ENCODE measurements at places on chromosomes 16 and 17. TPM values are rescaled to one million over a fixed set of nuclear protein-coding genes. Genes with fewer than 3 reads are reported as not detected.

DNA sequence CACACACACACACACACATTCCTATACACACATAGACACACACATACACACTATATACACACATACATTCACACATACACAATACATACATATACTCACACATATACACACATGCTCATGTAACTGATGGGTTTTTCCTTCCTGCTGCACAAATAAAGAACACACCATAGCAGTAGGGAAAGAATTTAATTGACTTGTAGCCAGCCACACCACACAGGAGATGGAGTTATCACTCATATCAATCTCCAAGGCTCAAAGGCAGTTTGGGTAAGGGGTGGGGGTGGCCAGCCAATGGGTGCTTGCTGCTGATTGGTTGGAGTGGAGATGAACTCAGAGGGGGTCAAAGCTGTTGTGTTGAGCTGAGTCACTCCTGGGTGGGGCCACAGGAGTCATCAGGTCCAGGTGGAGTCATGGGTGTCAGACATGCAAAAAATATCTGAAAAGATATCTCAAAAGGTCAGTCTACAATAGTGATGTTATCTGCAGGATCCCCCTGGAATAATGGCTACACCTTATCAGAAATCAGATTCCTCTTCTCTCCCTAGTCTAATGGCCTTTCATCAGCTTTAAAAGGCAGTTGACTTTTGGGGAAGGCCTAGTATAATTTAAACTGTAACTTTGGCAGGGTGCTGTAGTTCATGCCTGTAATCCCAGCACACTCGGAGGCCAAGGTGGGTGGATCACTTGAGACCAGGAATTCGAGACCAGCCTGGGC lies 46.1 kb downstream of the WSB1 start:
- H3K36me3 ChIP-seq, result no peaks in the 10 kb centered on the region
- DNase-seq, result no peak
- H3K27ac ChIP-seq, result no peak overlapping the region
- no peaks in the 10 kb centered on the region for H3K4me1 ChIP-seq
- no peak overlapping the region for H3K4me3 ChIP-seq
- no peaks in the 10 kb centered on the region for H3K27me3 ChIP-seq

DNA sequence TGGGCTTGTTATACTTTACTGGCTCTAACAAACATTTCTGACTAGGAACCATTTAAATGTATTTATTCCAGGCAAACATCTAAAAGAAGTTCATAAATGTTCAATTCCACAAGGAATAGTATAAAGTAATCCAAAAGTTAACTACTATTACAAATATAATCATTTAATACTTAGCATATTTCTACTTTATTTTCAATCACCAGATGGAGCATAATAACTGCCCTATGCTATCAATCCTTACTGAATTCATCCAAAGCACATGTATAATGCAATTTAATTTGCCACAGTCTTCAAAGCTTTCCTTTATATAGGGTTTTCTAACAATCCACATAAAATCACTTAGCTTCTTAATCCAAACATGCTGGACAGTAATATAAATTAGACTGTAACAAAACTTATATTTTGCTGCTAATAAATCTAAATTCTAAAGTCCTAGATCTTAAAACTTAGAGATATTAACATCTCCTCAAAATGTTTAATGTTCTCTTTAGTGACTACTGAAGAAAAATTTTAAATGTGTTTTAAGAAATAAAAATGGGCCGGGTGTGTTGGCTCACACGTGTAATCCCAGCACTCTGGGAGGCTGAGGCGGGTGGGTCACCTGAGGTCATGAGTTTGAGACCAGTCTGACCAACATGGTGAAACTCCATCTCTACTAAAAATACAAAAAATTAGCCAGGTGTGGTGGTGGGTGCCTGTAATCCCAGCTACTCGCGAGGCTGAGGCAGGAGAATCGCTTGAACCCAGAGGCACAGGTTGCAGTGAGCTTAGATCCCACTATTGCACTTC lies 5.9 kb downstream of the MEIOB start:
- H3K27me3 ChIP-seq, result no peaks in the 10 kb centered on the region
- no peaks in the 10 kb centered on the region for H3K4me1 ChIP-seq
- no peaks in the 10 kb centered on the region for H3K36me3 ChIP-seq
- no peak overlapping the region for H3K4me3 ChIP-seq

GRCh38 chr17:79073016-79073705 lies 1.5 kb upstream of the ENGASE start:
- H3K36me3 ChIP-seq, result no peaks in the 10 kb centered on the region
- DNase-seq, result no peak
- peaks cover 8% of the 10 kb centered on the region for H3K4me1 ChIP-seq
- H3K4me3 ChIP-seq, result no peak overlapping the region
- no peaks in the 10 kb centered on the region for H3K27me3 ChIP-seq

The CTRB1 gene
- total RNA-seq, result not detected

DNA sequence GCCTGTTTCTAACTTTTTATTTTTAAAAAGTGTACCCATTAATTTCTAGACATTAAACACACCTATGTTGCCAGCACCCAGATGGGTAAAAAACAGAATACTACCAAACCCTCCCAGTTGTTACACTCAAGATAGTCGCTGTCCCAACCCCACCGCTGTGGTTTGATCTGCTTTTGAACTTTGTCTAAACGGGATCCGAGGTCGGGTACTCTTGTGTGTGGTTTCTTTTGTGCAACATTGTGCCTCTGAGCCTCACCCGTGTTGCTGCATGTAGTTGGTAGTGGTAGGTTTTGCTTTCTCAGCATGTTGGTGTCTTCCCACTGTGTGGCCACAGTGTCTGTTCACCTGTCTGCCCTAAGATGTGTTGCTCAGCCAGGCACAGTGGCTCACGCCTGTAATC lies 4.3 kb downstream of the KLHL36 start:
- no peaks in the 10 kb centered on the region for H3K27me3 ChIP-seq
- H3K36me3 ChIP-seq, result no peaks in the 10 kb centered on the region
- peaks cover 27% of the 10 kb centered on the region for H3K4me1 ChIP-seq
- DNase-seq, result no peak
- peak overlapping the region; percentile 47 for H3K27ac ChIP-seq
- H3K4me3 ChIP-seq, result no peak overlapping the region

DNA sequence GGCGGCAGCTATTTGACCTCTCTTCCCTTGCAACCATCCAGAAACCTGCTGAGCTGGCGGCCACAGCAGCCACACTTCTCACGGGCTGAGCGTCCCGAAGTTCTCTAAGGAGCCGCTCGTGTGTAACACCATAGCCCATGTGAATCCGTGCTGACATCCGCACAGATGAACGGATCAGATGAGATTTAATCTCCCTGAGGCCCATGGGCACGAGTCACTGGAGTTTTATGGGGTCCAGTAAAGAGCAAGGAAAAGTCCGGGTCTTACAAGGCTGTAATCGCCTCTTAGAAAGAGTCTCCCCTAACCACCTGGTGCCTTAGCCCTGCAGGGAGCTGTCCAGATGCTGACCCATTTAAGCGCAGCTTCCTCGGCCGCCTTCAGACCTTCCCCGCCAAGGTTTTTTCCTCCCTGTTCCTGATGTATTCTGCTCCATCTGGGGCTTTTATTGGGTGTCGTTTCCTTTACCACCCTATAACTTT lies 5.5 kb upstream of the CACNG5 start:
- H3K4me3 ChIP-seq, result no peak overlapping the region
- no peak for DNase-seq
- peaks cover 2% of the 10 kb centered on the region for H3K27me3 ChIP-seq
- H3K36me3 ChIP-seq, result no peaks in the 10 kb centered on the region

GRCh38 chr17:38673707-38674013 lies 1.1 kb downstream of the EPOP start:
- H3K4me1 ChIP-seq, result peaks cover 5% of the 10 kb centered on the region
- H3K4me3 ChIP-seq, result peak overlapping the region; percentile 43
- peak; percentile 19 for DNase-seq

Measured in naive thymus-derived CD4-positive, alpha-beta T cell (primary cell).